ENCODE measurements at places on chromosomes 1 and 21.

DNA sequence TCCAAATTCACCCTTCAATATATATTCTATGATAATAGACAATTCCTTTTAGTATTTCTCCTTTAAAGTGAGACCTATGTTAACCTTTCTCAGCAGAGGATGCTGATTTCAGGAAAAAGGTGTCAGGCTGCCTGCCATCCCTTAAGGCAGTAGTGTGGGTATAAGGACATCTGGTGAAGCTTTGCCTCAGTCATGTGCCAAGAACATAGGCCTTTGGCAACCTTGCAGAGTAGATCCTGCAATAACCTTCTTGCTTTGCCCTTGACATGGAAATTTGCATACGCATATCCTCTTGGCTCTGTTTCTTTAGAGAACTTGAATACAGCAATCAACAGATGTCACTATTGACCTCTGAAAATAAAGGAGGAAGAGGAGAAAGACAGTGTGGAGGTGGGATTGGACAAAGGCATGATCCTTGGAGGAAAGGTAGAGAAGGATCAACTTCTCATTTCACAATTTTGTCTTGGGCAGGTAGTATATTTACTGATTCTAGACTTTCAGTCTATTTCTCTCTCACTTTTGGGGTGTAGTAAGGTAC, 21.1 kb upstream of the ZRANB2 start:
- no peak for DNase-seq

- no peak for DNase-seq
Measured at GRCh38 chr1:200438911-200439310, 29.1 kb upstream of the ZNF281 start.

DNA sequence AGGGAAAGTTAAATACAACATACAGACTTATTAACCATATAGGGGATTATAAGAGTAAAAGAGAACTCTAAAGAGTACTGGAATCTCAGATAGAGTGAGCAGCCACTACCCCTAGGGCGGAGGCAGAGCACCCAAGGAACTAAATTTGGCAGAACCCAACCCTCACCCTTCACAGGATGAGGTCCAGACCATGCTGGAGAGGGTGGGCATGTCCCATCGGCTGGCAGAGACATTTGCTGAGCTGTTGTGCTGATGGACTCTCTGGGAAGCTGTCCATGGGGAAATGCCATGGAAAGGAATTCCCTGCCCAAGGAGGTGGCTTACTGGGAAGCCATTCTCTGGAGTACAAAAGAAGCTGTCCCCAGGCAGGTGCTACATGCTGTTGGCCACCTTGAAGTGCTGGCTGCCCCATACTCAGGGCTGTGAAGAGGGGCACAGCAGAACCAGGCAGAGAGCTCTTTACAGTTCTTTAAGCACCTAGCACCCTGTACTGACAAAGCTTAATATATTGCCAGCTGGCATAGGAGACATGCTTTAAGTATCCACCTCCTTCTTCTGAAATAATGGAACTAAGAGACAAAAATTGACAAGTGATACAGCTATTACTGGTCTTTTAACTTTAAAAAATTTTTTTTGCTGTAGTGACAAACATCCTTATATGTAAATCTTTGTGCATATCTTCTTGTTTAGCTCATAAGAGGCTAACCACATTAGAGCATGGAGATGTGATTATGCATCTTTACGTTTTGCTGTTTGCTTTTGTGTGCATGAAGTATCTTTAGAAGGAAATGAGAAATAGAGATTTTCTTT, 29.6 kb downstream of the TSNAX start:
- no peak for DNase-seq

GRCh38 chr1:36207339-36207738, 16.9 kb upstream of the THRAP3 start:
- no peak for DNase-seq

DNA sequence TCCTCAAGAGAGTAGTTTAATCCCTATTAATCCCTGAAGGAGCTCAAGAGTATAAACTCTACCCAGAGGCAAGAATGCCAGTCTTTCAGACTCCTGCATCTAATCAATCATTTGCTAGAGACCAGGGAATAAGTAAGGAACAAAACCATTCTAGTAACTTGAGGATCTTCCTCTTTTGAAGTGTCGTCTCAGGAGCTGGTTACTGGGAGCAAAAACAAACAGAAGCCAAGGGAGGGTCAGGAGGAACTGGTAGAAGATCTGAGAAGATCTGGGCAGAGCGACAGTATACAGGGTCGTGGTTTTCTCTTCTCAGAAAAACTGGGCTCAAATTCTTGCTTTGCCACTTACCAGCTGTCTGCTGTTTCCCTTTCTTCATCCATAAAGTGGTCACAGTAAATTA, 69.3 kb downstream of the RPS6KA1 start:
- no peak for DNase-seq

DNA sequence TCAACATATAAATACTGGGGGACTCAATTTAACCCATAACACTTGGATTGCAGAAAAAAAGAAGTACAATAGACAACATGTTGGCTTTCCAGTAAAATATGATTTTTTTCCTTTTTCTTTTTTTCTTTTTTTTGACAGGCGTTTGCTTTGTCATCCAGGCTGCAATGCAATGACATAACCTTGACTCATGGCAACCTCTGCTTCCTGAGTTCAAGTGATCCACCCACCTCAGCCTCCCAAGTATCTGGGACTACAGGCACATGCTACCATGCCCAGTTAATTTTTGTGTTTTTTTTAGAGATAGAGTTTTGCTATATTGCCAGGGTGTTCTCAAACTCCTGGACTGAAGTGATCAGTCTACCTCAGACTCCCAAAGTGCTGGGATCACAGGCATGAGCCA, 1512.0 kb upstream of the PRMT6 start:
- no peak for DNase-seq

- no peak for DNase-seq
Measured at GRCh38 chr1:34825455-34826091, 32.8 kb downstream of the GJA4 start.

- DNase-seq: no peak
Measured at GRCh38 chr1:151952811-151953210, 40.8 kb downstream of the S100A10 start.

DNA sequence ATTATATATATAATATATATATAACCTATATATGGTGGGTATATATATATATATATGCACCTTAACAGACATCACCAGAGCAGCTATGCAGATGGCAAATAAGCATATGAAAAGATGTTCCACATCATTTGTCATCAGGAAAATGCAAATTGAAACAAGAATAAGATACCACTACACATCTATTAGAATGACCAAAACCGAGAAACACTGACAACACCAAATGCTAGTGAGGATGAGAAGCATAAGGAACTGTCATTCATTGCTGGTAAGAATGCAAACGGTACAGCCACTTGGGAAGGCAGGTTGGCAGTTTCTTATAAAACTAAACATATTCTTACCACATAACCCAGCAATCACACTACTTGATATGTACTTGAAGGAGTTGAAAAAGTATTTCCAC, 219.8 kb upstream of the PRMT6 start:
- DNase-seq: no peak

GRCh38 chr1:53688381-53689102, 50.4 kb downstream of the GLIS1 start:
- no peak for DNase-seq

- DNase-seq: no peak
Measured at GRCh38 chr1:31482482-31483011, 69.5 kb downstream of the SERINC2 start.

DNA sequence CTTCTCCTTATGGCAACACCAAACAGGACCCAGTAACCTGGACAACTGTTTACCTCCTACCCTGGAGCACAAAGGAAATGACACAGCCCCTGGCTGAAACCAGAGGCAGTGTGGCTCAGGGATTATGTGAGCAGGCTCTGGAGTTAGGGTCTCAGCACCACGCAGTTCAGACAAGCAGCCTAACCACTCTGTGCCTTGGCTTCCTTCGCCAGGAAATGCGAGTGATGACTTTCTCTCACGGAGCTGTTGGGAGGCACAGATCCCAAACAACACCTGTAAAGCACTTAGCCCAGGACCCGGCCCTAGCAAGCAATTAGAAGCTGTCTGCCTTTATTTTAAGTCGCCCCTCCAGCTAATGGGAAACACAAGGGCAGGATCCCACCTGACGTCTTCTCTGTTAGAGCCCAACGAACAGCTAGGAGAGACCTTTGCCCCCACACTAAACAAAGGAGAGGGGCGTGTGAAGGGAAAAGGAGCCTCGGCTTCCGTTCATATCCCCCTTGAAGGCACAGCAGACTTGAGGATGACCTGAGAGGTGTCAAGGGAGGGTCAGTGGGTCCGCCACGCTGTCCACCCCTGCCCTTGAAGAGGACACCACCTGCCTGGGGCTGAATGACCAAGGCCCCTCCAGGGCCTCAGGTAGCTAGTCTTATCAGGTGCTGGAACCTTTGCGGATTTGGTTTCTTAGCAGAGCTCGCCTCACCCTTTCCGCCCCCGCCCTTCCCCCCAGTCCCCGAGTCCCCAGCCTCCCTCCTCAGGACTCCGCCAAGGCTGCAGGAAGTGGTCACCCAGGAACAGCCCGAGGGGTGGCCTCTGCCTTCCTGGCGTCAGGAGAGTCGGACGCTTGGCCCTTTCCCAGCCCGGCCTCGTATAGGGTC, 860 bp downstream of the TMEM63A start:
- DNase-seq: peak; percentile 33

GRCh38 chr1:43879414-43879813, 54.2 kb upstream of the ARTN start:
- DNase-seq: no peak

DNA sequence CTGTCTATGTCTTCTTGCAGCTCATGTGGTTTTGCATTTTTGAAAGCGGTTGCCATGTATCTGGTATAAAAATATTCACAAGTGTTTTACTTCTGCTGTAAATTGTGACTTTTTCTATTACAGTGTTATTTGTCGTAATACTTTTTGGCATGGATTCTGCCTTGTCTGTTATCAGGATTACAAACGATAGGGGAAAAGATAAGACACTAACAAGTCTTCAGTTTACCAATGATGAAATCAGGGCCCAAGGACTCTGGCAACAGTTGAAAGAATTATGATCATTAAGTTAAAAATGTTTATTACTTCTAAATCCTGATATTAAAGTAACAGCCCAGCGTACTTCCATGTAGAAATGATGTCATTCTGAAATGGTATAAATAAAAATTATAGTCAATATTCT, 298.8 kb downstream of the KIF26B start:
- DNase-seq: no peak

DNA sequence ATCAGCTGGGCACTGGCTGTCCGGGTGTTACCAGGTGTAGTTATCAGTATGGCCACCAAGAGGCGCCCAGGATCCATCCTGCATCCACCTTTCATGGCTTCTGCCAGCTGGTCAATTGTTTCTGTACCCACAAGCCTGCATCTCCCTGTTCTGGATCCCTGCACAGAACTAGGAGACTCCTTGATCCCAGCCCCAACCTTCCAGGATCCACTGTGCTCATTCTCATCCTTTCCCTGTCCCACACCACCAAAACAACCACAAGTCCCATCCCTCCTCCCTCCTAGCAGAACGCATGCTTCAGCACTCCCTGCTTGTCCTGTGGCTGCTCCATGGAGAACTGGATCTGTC, 27.2 kb upstream of the FOXE3 start:
- DNase-seq: no peak

DNA sequence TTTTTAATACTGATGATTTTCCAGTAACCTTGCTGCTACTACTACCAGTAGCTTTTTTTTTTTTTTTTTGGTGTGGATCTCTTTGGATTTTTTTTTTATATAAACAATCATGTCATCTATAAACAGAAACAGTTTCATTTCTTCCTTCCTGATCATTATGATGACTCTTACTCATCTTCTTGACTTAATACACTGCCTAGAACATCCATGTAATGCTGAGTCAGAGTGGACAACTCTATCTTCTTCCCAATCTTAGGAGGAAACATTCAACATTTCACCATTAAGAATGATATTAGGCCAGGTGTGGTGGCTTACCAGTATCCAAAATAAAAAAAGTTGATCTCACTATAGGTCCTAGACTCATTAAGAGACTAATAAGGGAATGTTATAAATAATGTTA, 69.1 kb downstream of the RUSC1 start:
- no peak for DNase-seq

DNA sequence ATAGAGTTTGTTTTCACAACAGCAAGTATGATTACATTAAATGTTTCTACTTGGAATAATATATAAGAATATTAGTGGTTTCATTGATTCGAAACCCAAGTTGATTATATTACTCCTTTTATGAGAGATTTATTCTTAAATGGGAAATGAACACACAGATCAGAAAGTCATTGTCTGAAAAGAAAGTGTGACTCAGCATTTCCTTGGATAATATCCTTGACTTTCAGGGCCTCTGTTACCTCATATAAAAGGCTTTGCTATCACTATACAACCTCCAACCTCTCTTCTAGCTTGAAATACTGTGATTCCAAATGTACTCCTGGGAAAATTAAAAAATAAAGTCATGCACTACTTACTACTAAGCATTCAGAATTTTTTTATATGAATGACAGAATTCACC, 295.3 kb upstream of the LYPLAL1 start:
- no peak for DNase-seq

- no peak for DNase-seq
Measured at GRCh38 chr1:34984435-34984792, 733 bp downstream of the TMEM35B start.

GRCh38 chr1:155226910-155227260, 18.4 kb downstream of the MTX1 start:
- DNase-seq: peak; percentile 47

DNA sequence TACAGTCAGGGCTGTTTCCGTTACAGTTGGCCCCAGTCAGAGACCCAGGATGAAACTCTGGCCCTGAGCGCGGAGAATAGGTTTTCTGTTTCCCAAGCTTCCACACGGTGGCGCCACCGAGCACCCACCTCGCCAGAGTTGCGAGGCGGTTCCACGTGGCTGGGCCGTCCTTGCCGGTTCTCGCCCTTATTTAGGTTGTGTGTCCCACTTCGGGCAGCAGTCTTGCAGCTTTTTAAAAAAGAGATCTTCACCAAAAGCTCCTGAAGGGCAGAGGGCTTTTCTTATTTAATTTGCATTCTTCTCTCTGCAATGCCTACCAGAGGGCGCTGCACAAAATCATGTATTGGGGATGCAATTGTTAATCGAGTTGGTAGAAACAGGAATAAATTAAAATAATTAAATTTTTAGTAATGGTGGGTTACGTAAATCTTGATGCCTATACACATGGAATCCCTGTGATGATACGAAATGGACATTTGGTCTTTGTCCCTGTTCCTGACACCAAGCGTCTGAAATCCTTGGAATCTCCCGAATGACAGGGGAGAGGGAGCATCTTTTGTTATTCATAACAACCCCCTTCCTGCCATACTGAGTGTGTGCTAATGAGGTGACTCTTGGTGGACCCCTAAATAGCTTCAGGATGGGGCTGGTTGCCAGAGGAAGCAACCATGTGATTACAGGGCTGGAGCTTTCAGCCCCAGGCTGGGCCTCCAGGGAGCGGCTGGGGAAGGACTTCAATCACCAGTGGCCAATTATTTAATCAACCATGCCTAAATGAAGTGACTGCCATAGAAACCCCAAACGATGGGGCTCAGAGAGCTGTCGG, 5.6 kb upstream of the S100A7 start:
- DNase-seq: peak; percentile 35

- no peak for DNase-seq
Measured at GRCh38 chr1:210294999-210295745, 33.5 kb upstream of the HHAT start.

- DNase-seq: no peak
Measured at GRCh38 chr21:35373998-35374397, 324.9 kb upstream of the RUNX1 start.
